ENCODE measurements at places on chromosomes 7 and 10.

DNA sequence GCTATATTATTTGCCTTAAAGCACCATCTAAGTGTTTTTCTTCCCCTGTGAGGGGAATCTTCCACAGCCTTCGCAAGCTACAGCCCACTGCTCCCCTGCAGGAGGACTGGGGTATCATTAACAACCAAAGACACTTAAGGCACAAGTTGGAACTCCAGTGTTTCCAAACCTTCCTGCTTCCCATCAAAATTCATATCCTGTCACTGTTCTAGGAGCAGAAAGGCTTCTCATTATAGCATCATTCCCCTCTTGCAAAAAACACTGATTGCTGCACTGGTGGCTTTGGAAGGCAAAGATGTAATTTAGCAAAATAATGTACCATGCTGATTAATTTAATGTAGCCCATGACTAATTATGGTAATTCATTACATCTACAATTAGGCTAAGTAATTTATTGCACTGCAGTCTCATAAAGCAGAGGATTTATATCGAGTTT lies 207.2 kb downstream of the SKAP2 start:
- DNase-seq: no peak

- no peak for DNase-seq
Observed at GRCh38 chr10:10849306-10849705, 168.4 kb upstream of the CELF2 start.

- no peak for DNase-seq
Observed at GRCh38 chr7:43698460-43699255, 30.7 kb downstream of the COA1 start.

- DNase-seq: no peak
Observed at GRCh38 chr7:50508471-50508943, 56.7 kb downstream of the DDC start.

- DNase-seq: no peak
Observed at GRCh38 chr7:5624386-5625365, 156.8 kb downstream of the RNF216 start.

GRCh38 chr10:106043863-106044262 lies 1120.6 kb downstream of the SORCS1 start:
- DNase-seq: no peak

GRCh38 chr10:7756360-7756992 lies 31.3 kb downstream of the KIN start:
- DNase-seq: no peak

DNA sequence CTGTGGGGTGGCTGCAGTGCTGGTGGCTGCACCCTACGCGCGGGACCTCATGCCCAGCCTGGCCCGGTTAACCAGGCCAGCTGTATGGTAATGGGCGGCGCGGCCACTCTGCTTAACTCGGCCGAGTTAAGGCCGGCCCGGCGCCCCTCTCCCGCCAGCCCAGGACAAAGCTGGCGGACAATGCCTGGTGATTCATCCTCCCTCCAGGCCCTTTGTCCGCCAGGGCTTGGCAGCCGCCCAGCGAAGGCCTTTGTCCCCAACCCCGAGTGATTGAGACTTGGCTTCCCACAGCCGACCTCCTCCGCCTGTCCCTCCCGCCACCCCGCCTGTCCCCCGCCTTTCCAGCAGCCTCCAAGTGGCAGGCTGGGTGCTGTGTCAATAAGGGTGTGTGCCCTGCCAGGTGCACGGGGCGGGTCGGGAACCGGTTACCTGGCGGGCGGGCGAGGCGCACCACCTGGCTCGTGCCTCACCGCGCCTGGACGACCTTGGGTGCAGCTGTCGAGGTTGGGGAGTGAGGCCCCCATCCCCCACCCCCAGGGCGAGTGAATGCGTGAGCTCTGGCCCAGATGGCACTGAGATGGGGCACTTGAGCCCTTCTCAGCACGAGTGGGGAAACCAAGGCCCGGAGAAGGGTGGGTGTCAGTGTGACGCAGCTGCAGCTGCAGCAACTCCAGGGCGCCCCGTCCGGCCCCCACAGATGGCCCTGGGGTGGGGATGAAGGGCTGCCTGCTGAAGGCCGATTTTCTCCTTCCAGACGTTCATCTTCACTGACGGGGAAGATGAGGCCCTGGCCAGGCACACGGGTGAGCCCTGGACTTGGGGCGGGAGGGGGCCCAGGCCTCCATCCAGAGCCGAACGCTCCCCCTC lies 4.6 kb downstream of the LFNG start:
- DNase-seq: no peak

- DNase-seq: no peak
Observed at GRCh38 chr7:64881461-64882287, 21.4 kb upstream of the ZNF273 start.

DNA sequence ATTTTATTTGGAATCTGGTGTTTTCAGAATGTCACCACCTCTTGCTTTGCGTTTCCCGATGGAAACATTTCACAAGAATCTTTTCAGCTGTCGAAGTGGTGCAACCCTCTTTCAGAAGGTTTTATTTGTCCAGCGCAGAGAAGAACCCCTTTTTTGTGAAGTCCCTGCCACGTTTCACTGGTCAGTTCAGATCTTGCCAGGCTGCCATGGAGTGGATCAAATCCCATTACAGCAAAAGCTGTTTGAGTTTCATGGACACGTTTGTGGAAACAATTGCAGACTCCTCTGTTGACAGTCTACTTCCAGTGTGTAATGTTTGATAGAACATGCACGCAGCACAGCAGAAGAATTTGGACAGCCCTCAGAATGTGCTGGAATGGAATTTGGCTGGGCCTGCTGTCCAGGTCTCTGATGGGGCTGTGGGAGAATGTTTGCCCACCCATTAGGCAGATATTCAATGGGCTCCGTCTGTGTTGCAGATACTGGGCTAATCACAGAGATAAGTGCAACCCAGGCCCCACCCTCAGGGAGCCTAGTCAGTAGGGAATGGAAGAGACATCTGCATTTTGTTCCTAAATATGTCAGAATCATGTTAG lies 143.2 kb downstream of the GRK5 start:
- DNase-seq: no peak

GRCh38 chr10:87753995-87754866 lies 63.8 kb downstream of the ATAD1 start:
- no peak for DNase-seq

GRCh38 chr10:14450041-14450491 lies 119.3 kb upstream of the FRMD4A start:
- DNase-seq: no peak

DNA sequence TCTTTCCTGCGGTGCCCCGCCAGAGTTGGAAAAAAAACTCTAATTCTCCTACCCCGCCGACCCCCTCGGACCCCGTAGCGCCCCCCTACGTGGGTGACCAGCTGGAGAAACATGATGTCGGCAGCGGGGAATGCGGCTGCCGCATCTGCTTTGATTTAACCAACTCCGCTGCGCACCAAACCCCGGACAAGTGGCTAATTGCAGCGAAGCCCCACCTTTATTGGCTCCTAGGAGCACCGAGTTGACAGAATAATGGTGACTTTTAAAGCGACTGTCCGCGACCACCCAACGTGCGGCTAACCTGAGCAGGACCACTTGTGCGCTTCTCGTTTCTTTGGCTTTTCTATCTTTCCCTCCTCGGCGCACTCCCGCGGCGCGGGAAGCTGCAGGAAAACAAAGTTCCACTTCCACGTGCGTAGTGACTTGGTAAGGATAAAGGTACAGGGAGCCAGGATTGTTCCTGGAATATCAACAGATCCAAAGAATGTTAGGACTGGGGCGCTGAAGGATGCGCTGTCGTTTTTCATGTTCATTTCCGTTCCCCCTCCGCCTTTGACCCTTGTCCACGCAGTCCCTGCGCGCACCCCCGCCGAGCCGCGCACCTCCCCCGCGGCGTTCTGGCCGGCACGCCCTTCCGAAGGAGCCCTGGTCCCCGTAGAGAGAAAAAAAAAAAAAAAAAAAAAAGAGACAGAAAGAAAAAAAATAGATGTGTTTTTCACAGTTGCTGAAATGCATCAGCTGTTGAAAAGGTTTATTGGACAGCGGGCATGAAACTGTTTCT lies 1.4 kb downstream of the WNT16 start:
- no peak for DNase-seq

GRCh38 chr10:77163670-77164348 lies 473.8 kb downstream of the KCNMA1 start:
- no peak for DNase-seq

- no peak for DNase-seq
Observed at GRCh38 chr10:110706690-110707098, 62.6 kb downstream of the RBM20 start.

- DNase-seq: no peak
Observed at GRCh38 chr7:20152511-20152910, 64.7 kb downstream of the MACC1 start.

DNA sequence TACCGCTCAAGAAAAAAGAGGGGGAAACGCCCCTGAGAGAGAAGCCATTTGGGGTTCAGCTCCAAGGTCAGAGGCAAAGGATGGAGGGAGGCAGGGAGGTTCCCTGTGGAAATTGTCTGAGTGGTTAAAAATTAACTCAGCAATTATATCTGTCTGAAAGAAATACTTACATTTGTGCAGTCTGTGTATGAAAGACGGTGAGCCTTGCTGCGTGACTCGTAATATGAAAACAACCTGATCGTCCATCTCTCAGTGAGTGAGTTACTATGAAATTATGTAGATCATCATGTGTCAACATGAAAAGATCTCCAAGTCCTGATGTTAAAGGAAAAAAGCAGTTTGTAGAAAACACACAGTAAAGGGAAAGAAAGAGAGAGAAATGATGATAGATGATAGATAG lies 67.2 kb upstream of the FAM204A start:
- DNase-seq: no peak

DNA sequence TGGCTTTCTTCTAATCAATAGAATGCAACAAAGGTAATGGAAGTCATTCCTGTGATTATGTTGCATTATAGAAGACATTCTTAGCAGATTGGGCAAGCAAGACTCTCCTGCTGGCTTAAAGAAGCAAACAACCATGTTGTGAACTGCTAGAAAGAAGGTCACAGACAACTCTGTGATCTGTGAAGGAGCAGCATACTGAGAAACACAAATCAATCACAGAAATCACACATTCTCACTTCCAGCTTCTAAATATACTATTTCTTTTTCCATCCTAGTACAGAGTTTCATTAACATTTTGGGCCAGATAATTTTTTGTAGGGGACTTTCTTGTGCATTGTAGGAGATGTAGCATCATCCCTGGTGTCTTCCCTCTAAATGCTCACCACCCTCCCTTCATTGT lies 28.0 kb upstream of the PALS2 start:
- DNase-seq: no peak

DNA sequence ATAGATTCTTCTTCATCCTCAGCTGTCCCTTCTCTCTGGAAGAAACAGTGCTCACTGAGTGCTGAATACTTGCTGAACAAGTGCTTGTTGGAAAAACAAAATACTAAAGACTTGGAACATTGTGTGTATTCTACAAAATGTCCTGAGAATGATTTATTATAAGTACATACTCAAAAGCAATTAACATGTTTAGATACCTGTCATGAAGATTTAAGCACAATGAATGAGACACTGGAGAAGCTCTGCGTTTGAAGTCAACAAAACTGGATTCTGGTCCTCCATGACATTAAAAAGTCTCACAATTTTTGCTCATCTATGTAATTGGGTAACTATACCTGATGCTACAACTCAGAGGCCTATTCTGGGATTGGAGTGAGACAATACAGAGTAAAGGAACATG lies 34.8 kb upstream of the LAMB1 start:
- DNase-seq: no peak

GRCh38 chr7:136953386-136953785 lies 84.9 kb downstream of the CHRM2 start:
- no peak for DNase-seq

DNA sequence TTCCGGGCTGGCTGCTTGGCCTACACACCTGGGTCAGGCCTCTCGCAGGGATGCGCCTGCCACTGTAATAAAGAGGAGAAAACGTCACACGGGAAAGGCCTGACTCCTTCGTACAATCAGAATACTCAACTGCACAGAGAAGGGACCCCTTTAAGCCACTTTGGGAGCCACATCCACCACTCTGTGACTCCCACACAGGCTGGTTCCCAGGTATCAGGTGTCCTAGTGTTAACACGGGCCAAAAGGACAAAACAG lies 5.8 kb upstream of the ZNF736 start:
- no peak for DNase-seq

DNA sequence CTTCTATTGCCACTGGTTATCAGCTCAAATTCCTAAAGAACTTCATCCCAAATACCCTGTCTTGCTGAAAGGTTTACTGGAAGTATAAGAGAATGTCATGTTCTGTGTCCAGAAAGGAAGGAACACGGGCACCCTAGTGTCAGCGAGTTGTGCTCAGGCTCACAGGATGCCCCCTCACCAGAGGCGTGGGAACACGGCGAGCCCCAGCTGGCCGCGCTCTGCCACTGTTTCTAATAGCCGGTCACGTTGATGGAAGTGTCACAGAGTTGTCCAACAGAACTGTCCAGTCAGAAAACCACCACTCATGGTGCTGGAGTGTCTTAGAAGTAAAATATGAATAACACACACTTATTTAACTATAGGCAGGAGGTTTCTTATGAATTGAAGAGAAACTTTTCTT lies 72.8 kb downstream of the FIGNL1 start:
- DNase-seq: no peak

Measured in stimulated activated CD4-positive, alpha-beta T cell treated with anti-CD3 and anti-CD28 coated beads, TNF-alpha, amount 100 ng/mL, for 24 hours (primary cell).